Activated CD4-positive, alpha-beta memory T cell treated with anti-CD3 and anti-CD28 coated beads for 36 hours (primary cell): ENCODE measurements at places on chromosomes 4 and X. TPM values are rescaled to one million over a fixed set of nuclear protein-coding genes. Genes with fewer than 3 reads are reported as not detected.

- no peaks in the 10 kb centered on the region for H3K36me3 ChIP-seq
- no peak overlapping the region for H3K4me3 ChIP-seq
- H3K27me3 ChIP-seq, result no peaks in the 10 kb centered on the region
- H3K27ac ChIP-seq, result no peak overlapping the region
Measured at GRCh38 chrX:8191022-8191421, 20.0 kb upstream of the VCX2 start.

DNA sequence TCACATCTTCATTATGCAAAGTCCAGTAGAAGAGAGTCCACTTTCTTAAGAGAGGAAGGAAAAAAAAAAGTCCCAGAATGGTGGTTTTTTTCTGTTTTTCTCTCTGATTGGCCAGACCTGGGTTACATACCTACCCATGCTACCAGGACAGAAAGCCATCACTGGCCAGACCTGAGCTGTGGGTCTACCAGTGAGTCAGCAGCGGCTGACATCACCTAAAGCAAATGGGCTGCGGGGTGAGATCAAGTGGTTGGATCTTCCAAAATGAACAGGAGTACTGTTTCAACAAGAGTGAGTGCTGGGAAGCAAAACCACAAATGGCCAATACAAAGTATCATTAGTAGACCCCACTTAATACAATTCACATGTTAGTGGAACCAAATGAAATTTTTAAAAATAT lies 1.6 kb upstream of the NDST3 start:
- H3K4me1 ChIP-seq, result peaks cover 3% of the 10 kb centered on the region
- H3K4me3 ChIP-seq, result no peak overlapping the region
- H3K36me3 ChIP-seq, result no peaks in the 10 kb centered on the region

DNA sequence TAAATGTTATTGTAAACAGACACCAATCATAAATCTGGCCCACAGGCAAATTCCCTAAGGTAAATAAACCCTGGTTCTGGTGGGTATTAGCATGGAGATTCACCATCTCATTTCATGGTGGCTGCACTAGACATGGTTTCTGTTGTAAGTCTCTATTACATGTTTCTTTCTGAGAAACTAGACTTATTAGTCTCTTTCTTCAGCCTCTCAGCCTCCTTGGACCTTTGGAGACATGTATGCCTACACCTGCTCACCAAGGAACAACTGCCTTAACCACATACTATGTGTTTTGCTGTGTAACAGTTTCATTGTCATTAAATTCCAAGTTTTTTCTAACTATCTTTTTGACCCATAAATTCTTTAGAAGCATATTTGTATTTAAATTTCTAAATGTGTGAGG lies 13.1 kb downstream of the DDIT4L start:
- no peak for DNase-seq
- no peaks in the 10 kb centered on the region for H3K36me3 ChIP-seq
- no peaks in the 10 kb centered on the region for H3K4me1 ChIP-seq
- no peak overlapping the region for H3K27ac ChIP-seq
- no peak overlapping the region for H3K4me3 ChIP-seq

DNA sequence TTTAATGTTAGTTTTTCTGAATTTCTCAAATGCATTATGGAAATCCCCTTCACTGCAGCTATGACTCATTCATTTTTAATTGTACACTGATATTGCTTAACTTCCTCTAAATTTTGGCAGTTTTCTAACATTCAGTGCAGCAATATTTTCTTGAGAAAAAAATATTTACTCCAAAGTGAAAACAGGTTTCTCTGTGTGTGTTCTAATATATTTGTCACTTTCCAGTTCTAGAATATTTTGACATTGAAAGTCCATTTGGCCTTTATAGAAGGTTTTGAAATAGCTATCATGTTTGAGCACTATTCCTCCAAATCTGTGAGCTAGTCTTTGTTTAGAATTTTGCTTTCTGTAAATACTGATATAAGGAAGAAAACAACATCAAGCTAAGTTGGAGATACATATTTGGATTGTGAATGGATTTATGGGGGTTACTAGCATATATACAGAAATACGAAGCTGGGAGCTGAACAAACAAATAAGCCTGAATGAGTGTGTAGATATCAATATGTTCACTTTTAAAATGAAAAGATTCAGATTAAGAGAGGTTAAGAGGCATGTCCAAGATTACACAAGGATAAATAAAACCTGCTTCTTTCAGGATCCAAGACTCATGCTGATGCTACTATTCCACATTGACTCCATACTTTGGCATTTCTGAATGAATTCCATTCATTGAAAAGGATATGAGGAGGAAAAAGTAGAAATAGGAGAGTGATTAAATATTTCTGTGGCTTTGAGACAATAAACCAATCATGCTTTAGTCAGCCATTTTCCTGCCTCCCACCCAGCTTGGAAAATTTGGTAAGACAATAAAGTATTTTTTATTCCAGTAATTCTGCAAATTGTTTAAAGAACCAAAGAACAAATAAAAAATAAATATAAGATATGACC lies 57.3 kb upstream of the SLIT2 start:
- H3K4me3 ChIP-seq, result no peak overlapping the region
- no peak overlapping the region for H3K27ac ChIP-seq
- no peak for DNase-seq
- no peaks in the 10 kb centered on the region for H3K36me3 ChIP-seq
- no peaks in the 10 kb centered on the region for H3K27me3 ChIP-seq

DNA sequence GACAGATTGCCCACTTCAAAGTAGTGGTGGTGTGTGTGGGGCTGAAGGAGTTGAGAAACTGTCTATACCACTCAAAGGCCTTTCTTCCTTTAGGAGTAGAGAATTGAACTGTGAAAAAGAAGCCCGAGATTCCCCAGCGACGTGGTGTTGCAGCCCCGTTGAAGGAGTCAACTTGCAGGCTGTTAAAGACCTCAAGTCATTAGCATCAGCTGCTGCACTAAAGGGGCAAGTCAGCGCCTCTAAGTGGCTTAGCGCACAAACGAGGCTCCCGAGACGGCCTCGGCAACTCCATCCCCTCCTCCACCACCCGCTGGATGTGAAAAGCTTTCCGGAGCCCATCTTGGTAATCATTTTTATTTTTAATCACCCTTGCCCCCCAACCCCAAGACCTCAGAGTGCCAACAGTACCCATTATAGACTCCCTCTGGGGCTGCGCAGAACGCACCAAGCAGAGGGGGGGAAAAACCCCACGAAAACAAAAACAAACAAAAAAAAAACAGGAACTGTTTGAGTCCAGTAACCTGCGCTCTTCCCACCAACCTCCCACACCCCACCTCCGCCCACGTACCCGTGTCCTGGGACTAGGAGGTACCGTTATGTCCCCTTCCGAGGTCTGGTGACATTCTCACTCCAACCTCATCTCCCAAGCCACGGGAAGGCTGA lies 913 bp upstream of the PRDM8 start:
- H3K27me3 ChIP-seq, result peaks cover 7% of the 10 kb centered on the region
- H3K27ac ChIP-seq, result no peak overlapping the region
- DNase-seq, result no peak
- peak overlapping the region; percentile 59 for H3K4me3 ChIP-seq
- H3K4me1 ChIP-seq, result peaks cover 25% of the 10 kb centered on the region
- H3K36me3 ChIP-seq, result no peaks in the 10 kb centered on the region

GRCh38 chrX:104041003-104041402 lies 1.2 kb downstream of the H2BW2 start:
- H3K4me1 ChIP-seq, result no peaks in the 10 kb centered on the region
- no peaks in the 10 kb centered on the region for H3K36me3 ChIP-seq
- no peak overlapping the region for H3K27ac ChIP-seq
- no peak for DNase-seq
- H3K27me3 ChIP-seq, result peaks cover 10% of the 10 kb centered on the region
- no peak overlapping the region for H3K4me3 ChIP-seq

The GLRA3 gene
- not detected for total RNA-seq

The PASD1 gene
- total RNA-seq, result not detected
